Fibroblast of skin of right quadriceps (primary cell): ENCODE measurements at places on chromosomes 16 and 17.

DNA sequence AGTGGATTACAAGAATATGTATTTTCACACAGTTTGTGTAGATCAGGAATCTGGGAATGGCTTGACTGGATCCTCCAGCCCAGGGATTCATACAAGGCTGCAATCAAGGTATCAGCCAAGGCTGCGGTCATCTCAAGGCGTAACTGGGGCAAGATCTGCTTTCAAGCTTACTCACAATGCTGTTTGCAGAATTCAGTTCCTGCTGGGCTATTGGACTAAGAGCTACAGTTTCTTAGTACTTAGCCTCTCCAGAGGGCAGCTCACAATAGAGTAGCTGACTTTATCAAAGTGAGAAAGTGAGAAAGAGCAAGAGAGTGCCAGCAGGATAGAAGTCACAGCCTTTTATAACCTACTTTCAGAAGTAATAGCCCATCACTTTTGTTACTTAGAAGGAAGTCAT lies 211.0 kb downstream of the MAP2K6 start:
- no peak for DNase-seq

- DNase-seq = no peak
Observed at GRCh38 chr17:50130559-50131305, 772 bp upstream of the SAMD14 start.

GRCh38 chr17:65530523-65531255 lies 30.8 kb downstream of the AXIN2 start:
- no peak for DNase-seq

GRCh38 chr16:63938661-63939060 lies 1183.2 kb downstream of the CDH11 start:
- peak; percentile 79 for DNase-seq

- no peak for DNase-seq
Observed at GRCh38 chr17:19747829-19748806, at the start of gene ALDH3A1. ALDH3A1 (minus strand) TSS chr17:19748298; CDS start chr17:19745129, 3,169 bp downstream.

- DNase-seq = no peak
Observed at GRCh38 chr17:74231928-74232907, 18.8 kb downstream of the TTYH2 start.

DNA sequence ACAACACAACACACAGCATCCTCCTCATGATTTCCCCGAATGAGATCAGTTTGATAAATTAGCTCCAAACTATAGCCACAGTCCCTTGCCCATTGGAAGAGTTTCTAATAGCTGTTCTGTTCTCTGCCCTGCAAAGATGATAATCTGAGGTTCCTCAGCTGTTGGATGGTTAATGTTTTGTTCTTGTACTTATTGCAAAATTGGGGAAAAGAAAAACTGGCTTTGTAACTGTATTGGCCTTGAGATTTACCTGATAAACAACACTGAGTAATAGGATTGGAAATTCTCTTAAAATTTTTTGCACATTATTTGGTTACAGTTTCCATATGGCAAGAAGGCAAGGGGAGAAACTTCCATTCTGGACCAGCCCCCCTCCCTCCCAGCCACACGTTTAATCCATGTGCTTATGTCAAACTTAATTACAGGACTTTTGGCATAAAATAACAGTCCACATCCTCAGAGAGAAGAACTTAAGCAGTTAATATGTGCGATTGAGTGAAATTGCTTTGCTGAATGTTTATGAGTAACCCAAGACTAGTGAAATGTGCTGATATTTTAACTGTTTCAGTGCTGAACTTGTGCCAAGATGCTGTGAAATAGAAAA lies 119.1 kb upstream of the ZFHX3 start:
- no peak for DNase-seq

- peak; percentile 9 for DNase-seq
Observed at GRCh38 chr16:49491771-49492761, 118.5 kb downstream of the C16orf78 start.

GRCh38 chr16:58426966-58427365 lies 34.7 kb downstream of the GINS3 start:
- no peak for DNase-seq

DNA sequence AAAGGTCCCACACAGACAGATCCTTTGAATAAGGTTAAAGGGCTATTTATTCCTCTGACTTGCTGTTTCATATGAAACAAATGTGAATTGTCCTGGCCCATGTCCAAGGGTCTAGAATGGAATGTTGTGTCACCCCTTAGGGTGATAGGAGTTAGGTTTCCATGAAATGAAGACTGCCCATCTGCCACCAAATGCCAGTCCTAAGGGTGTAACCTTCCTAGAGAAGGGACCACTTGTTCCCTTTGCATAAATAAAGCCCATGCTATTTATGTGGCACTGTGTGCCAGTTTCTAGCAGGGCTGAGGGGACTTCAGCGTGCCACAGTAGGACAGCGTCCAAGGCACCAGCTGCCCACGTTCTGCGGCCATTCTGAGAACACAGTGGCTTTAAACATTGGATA lies 171.3 kb downstream of the ABCA8 start:
- no peak for DNase-seq

- DNase-seq = no peak
Observed at GRCh38 chr16:361341-361871, 8.9 kb upstream of the AXIN1 start.

- no peak for DNase-seq
Observed at GRCh38 chr16:84197466-84198128, 6.6 kb downstream of the ADAD2 start.

- no peak for DNase-seq
Observed at GRCh38 chr17:59698143-59698542, 9.1 kb downstream of the PTRH2 start.

GRCh38 chr17:8141741-8142140 lies 10.5 kb downstream of the PER1 start:
- no peak for DNase-seq

GRCh38 chr16:29763326-29763725 lies 14.7 kb upstream of the ZG16 start:
- DNase-seq = no peak

- DNase-seq = no peak
Observed at GRCh38 chr17:57453841-57454425, 197.6 kb downstream of the MSI2 start.

GRCh38 chr16:50136399-50136798 lies 16.7 kb upstream of the TENT4B start:
- DNase-seq = no peak

DNA sequence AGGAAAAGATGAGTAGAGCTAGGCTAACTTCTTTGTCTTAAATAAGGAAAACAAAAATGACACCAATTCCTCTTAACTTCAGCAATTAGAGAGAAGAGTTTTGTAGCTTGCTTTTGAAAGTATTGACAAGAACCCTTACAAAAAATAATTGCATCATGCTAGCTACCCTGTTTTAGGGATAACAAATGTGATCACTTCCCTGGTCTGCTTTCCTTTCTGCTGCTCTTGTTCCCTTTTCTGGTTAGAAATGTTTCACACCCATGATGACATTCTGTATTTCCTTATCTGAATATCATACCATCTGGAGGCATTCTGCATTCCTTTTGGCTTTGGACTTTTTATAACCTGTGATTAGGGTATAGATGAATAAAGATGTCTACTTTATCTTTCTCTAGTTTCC lies 9.9 kb upstream of the SMIM36 start:
- no peak for DNase-seq

DNA sequence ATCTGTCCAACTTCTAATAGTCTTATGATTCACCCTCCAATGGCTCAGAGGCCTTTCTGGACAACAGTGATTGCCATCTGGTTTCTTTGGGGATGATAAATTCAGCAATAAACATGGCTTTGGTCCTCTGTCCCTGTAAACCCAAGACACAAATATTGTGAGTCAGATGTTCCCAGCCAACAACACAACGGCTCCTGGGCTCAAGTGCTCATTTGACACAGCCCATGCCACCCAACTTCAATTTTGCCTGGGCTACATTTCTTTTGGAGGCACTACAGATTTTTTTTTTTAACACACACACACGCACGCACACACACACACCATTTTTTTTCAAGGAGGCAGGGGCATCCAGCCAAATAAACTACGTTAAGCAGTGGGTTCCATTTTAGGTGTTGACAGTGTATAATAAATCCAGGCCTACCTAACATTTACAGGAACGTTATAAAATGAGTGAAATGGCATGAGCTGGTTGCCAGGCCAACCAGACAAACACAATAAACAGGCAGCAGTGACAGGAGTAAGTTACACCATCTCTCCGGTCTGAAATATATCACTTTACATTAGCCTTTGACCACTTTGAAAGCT lies 939.9 kb upstream of the SOX9 start:
- DNase-seq = peak; percentile 91
